ENCODE measurements at places on chromosomes 1 and 21. TPM values are rescaled to one million over a fixed set of nuclear protein-coding genes. Genes with fewer than 3 reads are reported as not detected.

The ANKRD45 gene
- not detected for polyA plus RNA-seq

The FAM72C gene
- polyA plus RNA-seq: not detected

The MSH4 gene
- polyA plus RNA-seq: 0.10 TPM

The OR2T29 gene
- not detected for polyA plus RNA-seq

The RNASEL gene
- polyA plus RNA-seq: 8.9 TPM

The UAP1 gene
- polyA plus RNA-seq: 28.4 TPM

The SPRR3 gene
- not detected for polyA plus RNA-seq

The S100A4 gene
- 524 TPM for polyA plus RNA-seq

The PEF1 gene
- 79.2 TPM for polyA plus RNA-seq

The LRRC71 gene
- not detected for polyA plus RNA-seq

The HORMAD1 gene
- 0.84 TPM for polyA plus RNA-seq

The REN gene
- not detected for polyA plus RNA-seq

The CENPS gene
- polyA plus RNA-seq: 12.3 TPM

The ACTA1 gene
- not detected for polyA plus RNA-seq

The DHRS3 gene
- polyA plus RNA-seq: 1.5 TPM

The CD52 gene
- polyA plus RNA-seq: 10,525 TPM

The LRRC38 gene
- not detected for polyA plus RNA-seq

The ADAMTS1 gene
- polyA plus RNA-seq: not detected

The SPATA21 gene
- polyA plus RNA-seq: not detected

The C8B gene
- not detected for polyA plus RNA-seq

The TRIM67 gene
- not detected for polyA plus RNA-seq

The C1orf185 gene
- polyA plus RNA-seq: not detected

All from IgD-negative memory B cell (primary cell).